A549 treated with dexamethasone at 1 μM for 4 hours (cell line): ENCODE measurements at places on chromosomes 7 and 10. TPM values are rescaled to one million over a fixed set of nuclear protein-coding genes. Genes with fewer than 3 reads are reported as not detected.

JCAD gene
- 20.7 to 26.0 TPM (median 23.9 TPM) in 5 replicates for total RNA-seq

MMP21 gene
- total RNA-seq: not detected in 5 replicates

PNLIPRP1 gene
- total RNA-seq: not detected in 5 replicates

CADPS2 gene
- 0.03 to 0.07 TPM (median 0.05 TPM) in 4 of 5 replicates, not detected in the other for total RNA-seq

PLXDC2 gene
- total RNA-seq: 0.01 to 0.04 TPM (median 0.03 TPM) in 4 of 5 replicates, not detected in the other

NKX1-2 gene
- total RNA-seq: 0.02 to 0.08 TPM (median 0.05 TPM) in 4 of 5 replicates, not detected in the other

UTF1 gene
- not detected in 5 replicates for total RNA-seq

ZFAND4 gene
- total RNA-seq: 2.9 to 5.1 TPM (median 4.9 TPM) in 5 replicates

ACTR3C gene
- 0.02 to 0.26 TPM (median 0.14 TPM) in 3 of 5 replicates, not detected in the others for total RNA-seq

PRSS37 gene
- total RNA-seq: not detected in 5 replicates

ATG9B gene
- total RNA-seq: 0.39 to 0.69 TPM (median 0.61 TPM) in 5 replicates

CTAGE8 gene
- not detected in 5 replicates for total RNA-seq

PNLIPRP3 gene
- total RNA-seq: 0.04 TPM in 2 of 5 replicates, not detected in the others

UBTD1 gene
- 15.6 to 19.5 TPM (median 19.2 TPM) in 5 replicates for total RNA-seq

PLCE1 gene
- 7.0 to 10.3 TPM (median 9.7 TPM) in 5 replicates for total RNA-seq

FOXP2 gene
- total RNA-seq: not detected in 5 replicates
